Stromal cell of bone marrow (primary cell): ENCODE measurements at places on chromosomes 13 and 19.

DNA sequence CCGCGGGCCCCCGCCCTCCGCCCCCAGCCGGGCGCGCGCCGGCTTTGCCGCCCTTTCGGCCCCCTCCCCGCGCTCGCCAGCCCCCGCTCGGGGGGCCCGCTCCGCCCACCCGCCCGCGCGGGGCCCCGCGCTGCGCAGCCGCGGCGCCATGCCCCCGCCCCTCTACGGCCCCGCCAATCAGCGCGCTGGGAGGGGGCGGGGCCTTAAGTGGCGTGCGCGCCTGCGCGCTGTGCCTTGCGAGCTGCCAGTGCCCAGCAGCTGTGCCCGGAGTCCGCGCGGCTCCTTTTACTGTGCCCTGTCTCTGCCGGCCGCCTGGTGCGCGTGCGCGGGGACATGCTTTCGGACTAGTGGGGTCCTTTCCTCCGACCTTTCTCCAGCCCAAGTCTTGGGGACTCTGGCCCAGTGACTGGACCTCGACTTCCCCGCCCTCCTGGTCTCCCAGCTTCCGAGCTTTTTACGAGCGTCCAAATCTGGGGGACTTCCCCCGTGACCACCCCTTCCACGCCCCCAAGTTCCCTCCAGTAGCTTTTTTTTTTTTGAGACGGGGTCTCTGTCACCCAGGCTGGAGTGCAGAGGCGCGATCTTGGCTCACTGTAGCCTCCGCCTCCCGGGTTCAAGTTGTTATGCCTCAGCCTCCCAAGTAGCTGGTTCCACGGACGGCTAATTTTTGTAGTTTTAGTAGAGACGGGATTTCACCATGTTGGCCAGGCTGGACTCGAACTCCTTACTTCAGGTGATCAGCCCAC lies at the start of gene MBD3:
MBD3 (minus strand) TSS at position 111 of the 746 bp plus-strand sequence. CDS start 234 bp downstream, outside the sequence.
- DNase-seq: peak; percentile 78

- no peak for DNase-seq
These were observed 77.5 kb downstream of the SERP2 start for GRCh38 chr13:44451126-44451525.

DNA sequence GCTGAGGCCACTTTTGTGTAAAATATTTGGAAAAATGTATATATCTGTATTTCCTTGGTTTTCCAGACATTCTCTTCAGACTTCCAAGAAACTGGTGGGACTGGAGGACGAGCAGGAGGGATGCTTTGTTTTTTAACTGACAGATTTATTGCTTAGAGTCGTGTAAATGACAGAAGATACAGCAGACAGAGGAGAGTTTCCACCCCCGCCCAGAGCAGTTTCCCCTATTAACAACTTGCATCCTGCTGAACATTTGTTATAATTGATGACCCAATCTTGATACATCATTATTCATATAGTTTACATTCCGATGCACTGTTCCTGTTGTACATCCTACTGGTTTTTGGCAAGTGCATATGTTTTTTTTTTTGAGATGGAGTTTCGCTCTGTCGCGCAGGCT lies 7.1 kb upstream of the DOCK6 start:
- DNase-seq: no peak

GRCh38 chr19:8332976-8333766 lies 9.9 kb downstream of the KANK3 start:
- no peak for DNase-seq

DNA sequence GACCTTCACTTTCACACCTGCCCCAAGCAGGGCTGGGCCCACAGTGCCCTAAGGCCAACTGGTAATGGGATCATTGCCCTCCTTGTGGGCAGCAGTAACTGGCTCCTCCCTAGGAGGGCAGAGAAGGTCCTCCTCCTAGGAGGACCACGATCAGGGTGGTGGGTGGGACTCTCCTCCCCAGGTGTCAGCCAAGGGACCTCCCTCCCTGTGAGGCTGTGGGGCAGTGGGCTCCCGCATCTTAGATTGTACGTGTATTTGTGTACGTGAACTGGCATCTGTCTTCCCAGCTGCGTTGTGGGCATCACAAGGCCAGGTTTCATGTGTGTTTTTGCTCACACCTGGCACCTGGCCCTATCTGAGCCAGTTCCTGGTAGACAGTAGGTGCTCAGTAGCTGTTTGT lies 111.8 kb downstream of the SOX1 start:
- DNase-seq: no peak

DNA sequence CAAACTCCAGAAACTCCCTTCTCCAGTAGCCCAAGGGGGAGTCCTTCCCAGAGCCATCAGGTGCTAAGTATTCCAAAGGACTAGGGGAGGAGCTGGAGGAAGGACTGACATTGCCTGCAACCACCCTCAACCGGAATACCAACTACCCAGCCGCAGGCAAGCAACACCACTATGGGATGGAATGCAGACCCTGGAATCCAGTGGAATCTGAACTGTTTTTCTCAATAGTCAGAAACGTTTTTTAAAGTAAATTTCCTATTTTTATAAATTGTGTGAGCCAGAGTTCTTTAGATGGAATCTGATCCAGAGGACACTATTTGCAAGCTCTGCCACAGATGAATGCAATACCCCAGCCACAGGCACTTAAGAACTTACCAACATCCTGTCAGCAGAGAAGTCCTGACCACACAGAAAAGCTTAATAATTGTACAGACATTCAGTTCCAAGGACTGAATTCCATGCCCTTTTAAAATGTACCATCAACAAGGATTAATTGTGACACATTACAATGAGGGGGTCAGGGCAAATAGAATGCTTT lies 92.1 kb downstream of the USP12 start:
- DNase-seq: peak; percentile 63

- no peak for DNase-seq
These were observed 22.0 kb downstream of the LHFPL6 start for GRCh38 chr13:39580881-39581575.

- no peak for DNase-seq
These were observed 45.4 kb upstream of the POMP start for GRCh38 chr13:28613562-28613961.

- DNase-seq: no peak
These were observed 1.5 kb upstream of the MED25 start for GRCh38 chr19:49816590-49816989.

DNA sequence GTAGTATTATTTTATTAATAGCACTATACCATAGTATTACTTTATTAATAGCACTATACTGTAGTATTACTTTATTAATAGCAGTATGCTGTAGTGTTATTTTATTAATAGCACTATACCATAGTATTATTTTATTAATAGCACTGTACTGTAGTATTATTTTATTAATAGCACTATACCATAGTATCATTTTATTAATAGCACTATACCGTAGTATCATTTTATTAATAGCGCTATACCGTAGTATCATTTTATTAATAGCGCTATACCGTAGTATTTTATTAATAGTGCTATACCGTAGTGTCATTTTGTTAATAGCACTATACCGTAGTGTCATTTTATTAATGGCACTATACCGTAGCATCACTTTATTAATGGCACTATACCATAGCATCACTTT lies 191.8 kb downstream of the GPC6 start:
- no peak for DNase-seq
